ENCODE measurements at places on chromosomes 7 and 10. TPM values are rescaled to one million over a fixed set of nuclear protein-coding genes. Genes with fewer than 3 reads are reported as not detected.

- no peak for DNase-seq
Observed at GRCh38 chr10:33052915-33053810, 95.1 kb upstream of the ITGB1 start.

DNA sequence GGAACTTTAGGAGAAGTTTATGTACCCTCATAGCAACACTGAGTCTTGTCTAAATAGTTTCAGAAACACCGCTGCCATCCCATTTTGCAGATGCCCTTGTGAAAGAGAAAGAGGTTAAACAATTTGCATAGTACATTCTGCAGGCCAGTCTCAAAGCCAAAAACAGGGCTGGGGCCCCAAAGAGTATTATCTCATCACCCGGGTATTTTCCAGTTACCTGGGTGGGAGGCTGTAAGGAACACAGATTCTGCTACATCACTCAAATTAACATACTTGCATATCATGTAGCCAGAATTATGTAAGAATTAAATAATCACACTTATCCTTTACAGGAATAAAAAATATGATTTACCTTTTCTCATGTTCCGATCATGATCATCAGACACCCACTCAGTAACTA lies 3.1 kb upstream of the FAM171A1 start:
- no peak for DNase-seq

GRCh38 chr10:91541481-91541880 lies 91.4 kb downstream of the PPP1R3C start:
- no peak for DNase-seq

GRCh38 chr10:128642023-128642422 lies 515.8 kb upstream of the MKI67 start:
- no peak for DNase-seq

DNA sequence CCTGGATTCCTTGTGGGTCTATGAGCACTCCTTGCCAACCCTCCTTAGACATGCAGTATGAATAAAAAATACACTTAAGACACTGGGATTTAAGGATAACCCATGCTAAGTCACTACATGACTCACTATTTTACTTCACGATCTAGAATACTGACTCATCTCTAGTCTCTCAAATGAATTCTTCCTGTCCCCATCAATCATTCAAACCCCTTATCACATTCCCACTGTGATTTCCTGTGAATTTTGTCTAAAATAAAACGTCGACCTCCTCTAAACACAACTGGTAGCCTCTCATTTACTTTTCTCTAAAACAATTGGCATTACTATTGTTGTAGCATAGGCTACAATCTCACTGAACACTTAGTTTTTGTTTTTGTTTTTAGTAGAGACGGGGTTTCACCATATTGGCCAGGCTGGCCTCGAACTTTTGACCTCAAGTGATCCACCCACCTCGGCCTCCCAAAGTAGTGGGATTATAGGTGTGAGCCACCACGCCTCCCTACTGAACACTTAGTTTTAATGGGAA lies 3.9 kb upstream of the IQUB start:
- no peak for DNase-seq

DNA sequence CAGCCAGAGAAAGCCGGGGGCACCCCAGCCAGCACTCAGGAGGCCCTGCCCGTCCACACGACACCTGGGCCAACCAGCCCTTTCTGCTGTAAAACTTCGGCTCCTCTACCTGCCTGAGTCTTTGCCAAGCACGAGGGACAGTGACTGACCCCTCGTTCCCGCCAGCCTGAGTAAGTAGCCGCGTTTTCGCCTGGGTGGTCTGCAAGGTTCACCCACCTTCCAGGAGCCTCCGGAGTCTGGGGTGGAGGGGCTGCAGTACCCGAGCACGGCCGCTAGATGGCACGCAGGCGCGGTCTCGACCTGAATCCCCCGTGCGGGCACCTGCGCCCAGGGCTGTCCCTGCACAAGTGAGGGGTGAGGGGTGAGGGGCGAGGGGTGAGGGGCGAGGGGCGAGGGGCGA lies 192.7 kb downstream of the PTPRN2 start:
- DNase-seq: no peak

DNA sequence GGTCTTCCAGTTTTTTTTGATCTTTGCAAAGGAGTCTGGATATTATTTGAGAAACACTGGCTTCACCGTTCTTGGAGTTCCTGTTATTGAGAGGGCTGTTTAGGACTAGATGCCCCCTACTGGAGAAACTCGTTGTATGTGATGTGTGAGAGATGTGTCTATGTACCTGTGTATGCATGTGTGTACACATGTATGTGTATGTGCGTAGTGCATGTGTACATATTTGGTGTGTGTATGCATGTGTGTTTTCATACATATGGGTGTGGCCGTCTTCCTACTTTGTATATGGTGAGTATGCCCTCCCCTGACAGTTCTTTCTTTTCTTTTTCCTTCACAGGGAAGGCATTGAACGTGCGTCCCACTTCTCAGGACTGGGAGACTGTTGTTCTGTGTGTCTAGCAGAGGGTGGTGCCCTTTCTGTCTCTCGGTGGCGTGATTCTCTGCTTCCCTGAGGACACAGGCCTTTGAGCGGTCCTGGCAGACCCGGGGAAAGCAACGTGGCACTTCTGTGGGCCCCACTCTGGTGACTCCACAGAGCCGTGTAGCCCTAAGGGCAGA lies 3.0 kb upstream of the CALHM3 start:
- no peak for DNase-seq

DNA sequence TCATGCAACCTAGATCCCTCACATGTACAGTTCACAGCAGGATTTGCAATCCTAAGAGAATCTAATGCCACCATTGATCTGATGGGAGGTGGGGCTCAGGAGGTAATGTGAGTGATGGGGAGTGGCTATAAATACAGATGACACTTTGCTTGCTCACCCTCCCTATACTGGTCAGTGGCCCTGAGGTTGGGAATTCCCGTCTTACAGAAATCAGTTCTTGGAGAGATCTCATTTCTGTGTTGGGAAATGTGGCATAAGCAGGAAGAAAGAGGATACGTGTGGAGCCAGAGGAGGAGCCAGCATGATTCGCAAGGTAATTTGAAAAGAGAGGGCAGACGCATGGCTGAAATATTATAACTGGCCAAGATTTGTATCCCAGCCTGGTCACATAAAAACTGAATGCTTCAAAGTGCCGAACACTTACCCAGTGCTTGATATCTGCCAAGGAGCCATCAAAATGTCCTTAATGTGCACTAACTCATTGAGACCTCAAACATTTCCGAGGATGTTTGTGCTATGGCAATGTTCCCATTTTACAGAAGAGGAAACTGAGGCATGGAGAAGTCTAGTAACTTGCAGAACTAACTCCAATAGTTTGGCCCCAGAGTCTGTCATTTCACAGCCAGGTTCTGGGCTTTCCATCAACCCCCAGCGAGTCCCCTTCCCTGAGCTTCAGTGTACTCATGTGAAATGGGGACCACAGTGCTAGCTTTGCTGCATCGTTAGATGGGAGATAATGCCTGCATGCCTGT lies 5.5 kb upstream of the IKZF1 start:
- DNase-seq: no peak

GRCh38 chr7:2796358-2797352 lies 47.5 kb downstream of the GNA12 start:
- DNase-seq: no peak

Gene FXYD4
- total RNA-seq: not detected

Gene GSTO2
- total RNA-seq: 1.6 TPM

Gene CFAP58
- total RNA-seq: 1.3 TPM

Gene KIAA1217
- 3.9 TPM for total RNA-seq

Gene TRPV6
- not detected for total RNA-seq

Gene MYOZ1
- total RNA-seq: not detected
